ENCODE measurements at places on chromosomes 3 and 15. TPM values are rescaled to one million over a fixed set of nuclear protein-coding genes. Genes with fewer than 3 reads are reported as not detected.

The SLC35A5 gene
- total RNA-seq = 18.9 TPM

The PLCH1 gene
- total RNA-seq = 11.6 TPM

DNA sequence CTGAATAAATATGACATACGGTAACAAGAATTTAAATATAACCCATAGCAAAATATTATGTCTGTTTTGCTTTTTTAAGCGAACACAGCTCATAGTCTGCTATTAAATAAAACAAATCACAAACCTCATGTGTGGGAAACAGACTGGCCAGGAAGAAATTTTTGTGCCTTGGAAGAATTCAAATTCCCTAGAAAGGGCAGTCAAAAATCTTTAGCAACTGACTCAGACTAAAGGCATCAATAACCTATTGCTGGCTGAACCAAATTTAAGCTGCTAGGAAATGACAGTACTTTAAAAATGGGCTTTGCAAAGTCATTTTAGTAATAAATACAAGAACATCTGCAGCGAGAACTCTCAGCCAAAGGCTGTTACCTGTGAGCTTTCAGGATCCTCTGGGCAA is 151.4 kb downstream of the PLD1 start:
- no peaks in the 10 kb centered on the region for H3K27me3 ChIP-seq
- H3K36me3 ChIP-seq = peaks cover 9% of the 10 kb centered on the region
- H3K4me1 ChIP-seq = no peaks in the 10 kb centered on the region
- H3K4me3 ChIP-seq = no peak overlapping the region
- DNase-seq = no peak

DNA sequence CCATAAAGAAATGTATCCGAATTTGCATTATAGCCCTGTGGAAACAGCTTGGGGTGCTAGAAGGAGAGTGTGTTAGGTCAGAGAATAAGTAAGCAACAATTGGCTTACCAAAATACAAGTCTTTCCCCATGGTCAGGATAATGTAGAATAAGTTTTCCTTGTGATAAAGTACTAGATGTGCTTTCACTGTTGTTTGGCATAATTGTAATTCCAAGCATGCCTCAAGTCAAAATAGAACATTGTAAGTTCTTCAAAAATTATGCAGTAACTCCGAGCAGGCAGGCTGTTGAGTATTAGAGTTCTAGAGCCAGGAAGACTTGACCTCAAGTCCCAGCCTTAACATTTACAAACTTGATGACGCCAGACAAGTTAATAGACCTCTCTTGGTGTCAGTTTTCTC is 242.0 kb downstream of the TUSC7 start:
- no peak overlapping the region for H3K4me3 ChIP-seq
- no peaks in the 10 kb centered on the region for H3K36me3 ChIP-seq
- no peaks in the 10 kb centered on the region for H3K4me1 ChIP-seq
- H3K27ac ChIP-seq = no peak overlapping the region

GRCh38 chr15:70420948-70421482 is 323.3 kb upstream of the TLE3 start:
- H3K27ac ChIP-seq = no peak overlapping the region
- no peak overlapping the region for H3K4me3 ChIP-seq
- peaks cover 8% of the 10 kb centered on the region for H3K4me1 ChIP-seq
- no peaks in the 10 kb centered on the region for H3K36me3 ChIP-seq
- DNase-seq = no peak
- H3K27me3 ChIP-seq = peaks cover 91% of the 10 kb centered on the region

GRCh38 chr3:77055841-77056341 is 16.0 kb downstream of the ROBO2 start:
- no peaks in the 10 kb centered on the region for H3K27me3 ChIP-seq
- no peak overlapping the region for H3K27ac ChIP-seq
- no peak for DNase-seq
- H3K4me3 ChIP-seq = no peak overlapping the region
- H3K4me1 ChIP-seq = no peaks in the 10 kb centered on the region
- no peaks in the 10 kb centered on the region for H3K36me3 ChIP-seq

GRCh38 chr15:65410036-65410435 is 12.7 kb downstream of the IGDCC4 start:
- H3K27ac ChIP-seq = no peak overlapping the region
- no peak for DNase-seq
- H3K36me3 ChIP-seq = no peaks in the 10 kb centered on the region
- H3K4me3 ChIP-seq = no peak overlapping the region
- H3K27me3 ChIP-seq = peaks cover 23% of the 10 kb centered on the region
- H3K4me1 ChIP-seq = peaks cover 18% of the 10 kb centered on the region

- H3K4me1 ChIP-seq = no peaks in the 10 kb centered on the region
- no peaks in the 10 kb centered on the region for H3K36me3 ChIP-seq
- H3K4me3 ChIP-seq = no peak overlapping the region
Observed at GRCh38 chr15:76235186-76235826, 76.0 kb downstream of the ETFA start.

- peak; percentile 58 for DNase-seq
- H3K27ac ChIP-seq = peak overlapping the region; percentile 99
- peak overlapping the region; percentile 86 for H3K4me3 ChIP-seq
- H3K27me3 ChIP-seq = no peaks in the 10 kb centered on the region
- peaks cover 31% of the 10 kb centered on the region for H3K36me3 ChIP-seq
- H3K4me1 ChIP-seq = peaks cover 36% of the 10 kb centered on the region
Observed at GRCh38 chr3:170222647-170223541, 670 bp downstream of the PRKCI start.

Data from Calu3 (cell line).